ENCODE measurements at places on chromosomes 2 and 18. TPM values are rescaled to one million over a fixed set of nuclear protein-coding genes. Genes with fewer than 3 reads are reported as not detected.

Gene ZNF532
- 2.1 TPM for total RNA-seq

DNA sequence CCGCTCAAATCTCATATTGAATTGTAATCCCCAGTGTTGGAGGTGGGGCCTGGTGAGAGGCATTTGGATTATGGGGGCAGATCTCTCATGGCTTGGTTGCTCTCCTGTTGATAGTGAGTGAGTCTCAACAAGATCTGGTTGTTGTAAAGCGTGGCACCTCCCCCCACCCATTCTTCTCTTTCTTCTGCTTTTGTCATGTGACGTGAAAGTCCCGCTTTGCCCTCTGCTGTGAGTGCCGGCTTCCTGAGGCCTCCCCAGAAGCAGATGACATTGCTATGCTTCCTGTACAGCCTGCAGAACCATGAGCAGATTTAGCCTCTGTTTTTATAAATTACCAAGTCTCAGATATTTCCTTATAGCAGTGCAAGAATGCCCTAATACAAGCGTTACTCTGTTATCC, 673.8 kb downstream of the ADCYAP1 start:
- no peak for DNase-seq

- no peak for DNase-seq
Observed at GRCh38 chr18:48926420-48926857, 24.3 kb downstream of the SMAD7 start.

DNA sequence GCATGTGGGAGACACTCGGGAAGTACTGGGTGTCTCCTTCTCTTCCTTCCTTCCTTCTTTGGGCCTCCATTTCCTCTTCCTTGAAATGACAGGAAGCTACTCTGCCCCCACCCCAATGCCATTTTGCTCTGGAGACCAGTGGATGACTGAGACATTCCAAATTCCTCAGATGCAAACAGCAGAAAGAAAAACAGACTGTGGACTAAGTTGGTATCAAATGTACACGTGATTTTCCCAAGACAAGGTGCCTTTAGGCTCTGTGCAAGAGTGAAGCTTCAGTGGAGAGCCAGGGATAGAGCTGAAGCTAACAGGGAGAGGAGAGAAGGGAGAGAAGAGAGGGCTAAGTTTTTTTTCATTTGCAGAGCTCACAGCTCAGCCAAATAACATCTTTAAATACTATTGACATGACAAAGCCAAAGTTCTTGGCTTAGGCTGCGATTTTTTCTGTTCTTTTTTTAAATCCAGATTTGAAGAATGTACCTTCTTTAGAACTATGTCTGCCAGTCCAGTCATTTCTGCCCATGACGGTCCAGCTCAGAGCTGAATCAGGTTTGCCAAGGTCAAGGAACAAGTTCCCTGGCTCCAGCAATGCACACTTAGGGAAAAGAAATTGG, 84.5 kb upstream of the LCLAT1 start:
- no peak for DNase-seq

- DNase-seq: no peak
Observed at GRCh38 chr2:15031745-15032240, 399.3 kb downstream of the LRATD1 start.

DNA sequence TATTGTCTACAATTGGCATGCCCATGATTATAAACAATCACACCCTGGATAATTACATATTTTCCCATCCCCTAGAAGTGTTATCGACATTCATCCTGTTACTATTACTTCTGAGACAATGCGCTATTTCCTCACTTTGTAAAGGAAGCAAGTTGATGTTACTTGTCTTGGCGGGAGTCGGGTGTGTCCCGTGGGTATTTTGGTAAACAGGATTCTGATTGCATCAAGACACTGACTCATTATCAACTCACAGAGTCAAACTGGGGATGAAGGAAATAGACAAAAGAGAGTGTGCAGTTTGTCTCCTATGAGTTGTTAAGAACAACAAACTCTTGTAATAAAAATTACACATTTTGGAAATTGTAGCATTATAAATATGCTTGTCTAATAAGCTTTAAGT, 142.7 kb downstream of the GALR1 start:
- DNase-seq: no peak

- no peak for DNase-seq
Observed at GRCh38 chr2:127326289-127326945, 32.5 kb upstream of the ERCC3 start.

DNA sequence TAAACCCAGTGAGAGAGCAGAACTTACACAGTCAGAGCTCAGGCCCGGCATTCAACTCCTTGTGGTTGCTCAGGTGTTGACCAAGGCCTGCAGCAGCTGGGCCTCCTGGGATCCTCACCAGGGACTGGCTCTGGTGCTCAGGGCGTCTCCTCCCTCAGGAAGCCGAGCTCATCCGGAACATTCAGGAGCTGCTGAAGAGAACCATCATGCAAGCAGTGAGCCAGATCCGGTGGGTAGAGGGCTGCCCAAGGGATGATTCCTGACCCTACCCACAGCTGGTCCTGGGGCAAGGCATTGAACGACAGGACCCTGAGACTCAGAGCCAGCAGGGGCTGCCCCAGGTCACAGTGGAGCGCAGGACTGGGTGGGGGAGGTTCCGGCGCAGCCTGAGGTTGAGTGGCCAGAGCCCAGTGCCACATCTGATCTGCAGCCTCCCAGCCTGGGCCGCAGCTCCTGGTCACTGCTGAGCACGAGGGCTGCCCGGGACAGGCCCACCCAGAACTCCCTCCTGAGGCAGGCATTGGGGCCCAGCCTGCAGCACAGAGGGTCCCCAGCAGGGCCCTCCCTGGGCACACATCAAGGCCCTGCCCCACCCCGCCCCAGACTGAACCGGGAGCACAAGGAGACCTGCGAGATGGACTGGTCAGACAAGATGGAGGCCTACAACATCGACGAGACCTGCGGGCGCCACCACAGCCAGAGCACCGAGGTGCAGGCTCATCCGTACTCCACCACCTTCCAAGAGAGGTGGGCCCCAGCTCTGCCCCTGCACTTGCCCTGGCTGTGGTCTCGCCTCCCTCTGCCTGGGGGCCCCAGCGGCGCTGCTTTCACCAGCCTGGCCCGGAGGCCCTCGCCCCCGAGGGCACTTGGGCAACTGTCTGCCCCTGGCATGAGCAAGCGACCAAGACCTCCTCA, 2.4 kb downstream of the TEKT4 start:
- DNase-seq: no peak

- DNase-seq: no peak
Observed at GRCh38 chr2:45339253-45339652, 271.8 kb downstream of the SRBD1 start.

GRCh38 chr2:134199123-134199522, 54.7 kb upstream of the MGAT5 start:
- DNase-seq: no peak

- DNase-seq: no peak
Observed at GRCh38 chr18:66138642-66139041, 387.8 kb downstream of the CDH7 start.

DNA sequence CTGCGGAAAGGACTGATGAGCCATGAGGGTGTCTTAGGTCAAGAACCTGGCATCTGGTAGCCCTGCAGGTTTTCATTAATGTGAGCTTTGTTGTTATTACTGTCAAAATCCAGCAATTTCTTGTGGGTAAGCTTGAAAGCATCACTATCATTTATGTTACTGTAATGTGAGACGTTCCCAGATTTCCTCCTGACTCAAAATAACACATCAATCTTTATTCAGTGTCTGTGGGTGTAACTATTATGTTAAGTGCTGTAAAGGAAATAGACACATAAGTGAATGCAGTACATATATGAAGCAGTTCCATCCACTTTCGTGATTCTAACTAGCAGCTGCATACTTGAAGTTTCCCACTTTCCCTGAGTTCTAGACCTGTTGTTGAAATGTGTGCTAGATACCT, 89.8 kb downstream of the FHOD3 start:
- no peak for DNase-seq

DNA sequence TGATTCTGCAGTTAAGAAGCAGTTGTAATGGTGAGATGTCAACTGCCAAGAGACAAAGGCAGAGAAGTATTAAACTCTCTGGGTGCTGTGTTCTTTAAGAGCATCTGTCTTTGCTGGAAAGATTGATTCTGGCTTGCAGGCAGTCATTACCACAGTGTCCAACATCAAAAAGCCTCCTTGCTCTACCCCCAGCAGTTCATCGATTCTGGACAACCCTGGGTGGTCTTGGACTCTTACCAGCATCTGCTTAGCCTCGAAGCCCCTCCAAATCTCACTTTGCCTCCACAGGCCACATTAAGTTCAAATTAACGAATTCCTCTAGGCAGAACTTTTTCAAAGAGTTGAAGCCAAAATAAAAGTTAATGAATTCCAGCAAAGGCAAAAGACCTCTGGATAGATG, 1061.4 kb downstream of the TSN start:
- no peak for DNase-seq

GRCh38 chr18:9647496-9648323, 33.4 kb upstream of the PPP4R1 start:
- DNase-seq: no peak

DNA sequence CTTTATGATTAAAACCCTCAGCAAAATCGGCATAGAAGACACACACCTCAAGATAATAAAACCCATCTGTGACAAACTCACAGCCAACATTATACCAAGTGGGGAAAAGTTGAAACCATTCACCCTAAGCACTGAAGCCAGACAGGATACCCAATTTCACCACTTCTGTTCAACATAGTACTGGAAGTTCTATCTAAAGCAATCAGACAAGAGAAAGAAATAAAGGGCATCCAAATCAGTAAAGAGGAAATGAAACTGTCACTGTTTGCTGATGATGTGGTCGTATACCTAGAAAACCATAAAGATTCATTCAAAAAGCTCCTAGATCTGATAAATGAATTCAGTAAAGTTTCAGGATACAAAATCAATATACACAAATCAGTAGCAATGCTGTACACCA, 16.4 kb upstream of the RPRD1A start:
- no peak for DNase-seq

GRCh38 chr2:240309214-240309613, 126.2 kb upstream of the GPC1 start:
- DNase-seq: no peak

DNA sequence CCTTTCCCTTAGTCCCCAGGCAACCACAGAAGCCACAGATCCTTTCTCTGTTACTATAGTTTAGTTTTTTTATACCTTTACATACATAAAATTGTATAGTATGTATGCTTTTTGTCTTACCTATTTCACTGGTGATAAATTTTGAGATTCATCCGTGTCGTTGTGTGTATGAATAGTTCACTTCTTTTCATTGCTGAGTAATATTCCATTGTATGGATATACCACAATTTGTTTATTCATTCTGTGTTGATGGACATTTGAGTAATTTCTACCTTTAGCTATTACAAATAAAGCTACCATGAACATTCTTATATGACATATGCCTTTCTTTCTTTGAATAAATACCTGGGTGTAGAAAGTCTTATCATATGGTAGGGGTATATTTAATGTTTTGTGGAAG, 102.8 kb upstream of the CERS6 start:
- no peak for DNase-seq
